H9 (cell line): ENCODE measurements at places on chromosomes 1 and 21.

DNA sequence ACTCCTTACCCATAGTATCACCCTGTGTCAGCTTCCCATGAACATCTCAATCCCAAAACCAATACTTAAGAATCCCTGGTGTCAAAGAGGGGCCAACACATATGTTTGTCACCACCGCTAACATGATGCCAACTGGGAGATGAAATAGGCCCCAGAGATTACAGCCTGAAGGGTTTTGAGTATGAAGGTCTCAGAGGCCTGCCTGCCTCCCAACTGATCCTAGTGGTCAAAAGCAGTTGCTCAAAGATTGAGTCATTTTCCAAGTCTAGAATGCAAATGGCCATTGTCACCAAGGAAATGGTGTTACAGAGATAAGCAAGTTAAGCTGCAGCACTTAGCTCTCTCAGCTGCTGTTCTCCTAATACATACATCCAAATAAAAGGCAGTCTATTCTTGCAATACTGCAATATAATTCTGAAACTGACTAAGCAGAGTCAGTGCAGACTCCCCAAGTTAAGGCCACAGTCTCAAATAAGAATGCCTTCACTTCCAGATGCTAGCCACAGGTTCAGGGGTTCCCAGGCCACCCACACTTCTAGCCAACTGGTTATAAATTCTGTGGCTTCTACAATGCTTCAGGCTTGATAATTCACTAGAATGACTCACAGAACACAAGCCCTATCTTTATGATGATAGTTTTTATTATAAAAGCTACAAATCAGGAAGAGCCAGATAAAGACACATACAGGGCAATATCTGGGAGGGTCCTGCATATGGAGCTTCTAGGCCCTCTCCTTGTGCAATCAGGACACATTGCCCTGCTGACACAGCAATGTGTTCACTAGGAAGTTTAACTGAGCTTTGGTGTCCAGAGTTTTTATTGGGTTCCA, 18.7 kb downstream of the DUSP10 start:
- DNase-seq = no peak

GRCh38 chr1:244231572-244232315, 180.7 kb downstream of the ZBTB18 start:
- DNase-seq = no peak

DNA sequence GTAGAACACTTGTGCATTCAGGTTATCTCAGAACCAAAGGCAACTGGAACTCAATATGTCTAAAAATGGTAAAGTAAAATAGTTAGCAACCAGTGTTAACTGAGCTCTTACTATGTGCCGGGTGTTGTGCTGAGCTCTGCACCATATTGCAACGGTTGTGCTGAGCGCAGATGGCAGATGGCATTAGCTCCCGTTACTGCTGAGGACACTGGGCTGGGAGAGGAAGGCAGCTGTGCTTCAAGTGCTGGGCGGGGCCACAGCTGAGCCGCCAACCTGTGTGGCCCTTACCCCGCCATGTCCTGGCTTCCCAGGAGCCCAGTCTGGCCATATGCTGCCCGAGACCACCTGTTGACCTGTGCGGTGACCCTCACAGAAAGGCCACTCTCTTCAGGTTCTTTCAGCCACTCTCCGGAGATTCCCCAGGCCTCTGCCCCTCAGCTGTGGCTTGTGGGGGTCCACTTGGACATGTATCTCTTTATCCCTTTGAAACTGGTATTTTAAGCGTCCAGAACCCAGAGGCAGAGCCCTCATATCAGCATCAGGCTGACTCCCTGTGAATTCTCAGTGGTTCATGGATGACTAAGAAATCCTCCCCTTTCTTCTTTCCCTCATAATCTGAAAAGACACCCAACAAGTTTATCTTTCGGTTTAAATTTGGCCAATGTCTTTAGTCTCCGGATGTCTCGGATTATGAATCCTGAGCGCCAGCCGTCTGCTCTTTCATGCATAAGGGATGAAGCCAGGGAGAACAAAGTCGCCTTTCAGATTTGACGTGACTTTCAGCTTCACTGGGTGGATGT, 26.4 kb downstream of the LDLRAP1 start:
- DNase-seq = no peak

GRCh38 chr1:234891427-234891826, 237.2 kb downstream of the TOMM20 start:
- DNase-seq = no peak

GRCh38 chr1:208002078-208002477, 91.2 kb upstream of the CD34 start:
- DNase-seq = no peak

DNA sequence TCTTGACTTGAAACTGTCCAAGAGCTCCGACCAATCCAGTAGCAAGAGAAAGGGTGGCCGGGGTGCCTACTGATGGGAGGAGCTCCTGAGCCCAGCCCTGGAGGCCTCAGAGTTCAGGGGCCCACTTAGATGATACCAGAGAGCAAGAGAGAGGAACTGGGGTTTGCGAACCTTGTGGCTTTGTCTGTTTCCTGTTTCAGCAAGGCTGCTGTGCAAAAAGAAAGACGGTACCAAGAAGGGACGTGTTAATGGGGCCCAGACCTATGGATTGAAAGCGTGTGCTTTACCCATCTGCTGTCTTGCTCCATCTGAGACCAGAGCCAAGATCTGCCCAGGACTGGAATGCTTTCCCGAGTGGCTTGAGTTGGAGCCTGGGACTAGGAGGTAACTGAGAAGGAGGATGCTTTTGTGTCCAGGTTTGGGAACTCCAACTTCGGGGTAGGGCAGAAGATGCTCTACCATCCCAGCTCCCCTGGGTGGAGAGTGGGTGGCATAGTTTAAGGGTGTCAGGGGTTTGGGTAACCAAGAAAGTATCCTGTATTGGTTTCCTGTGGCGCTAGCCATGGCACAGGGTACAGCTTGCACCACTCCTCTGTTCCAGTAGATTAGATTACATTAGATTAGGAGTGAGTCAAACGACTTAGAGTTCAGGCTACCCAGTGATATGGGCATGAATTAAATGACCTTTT, at the start of gene TRAF3IP3:
Gene TRAF3IP3 (plus strand): TSS at position 128 of the 689 bp plus-strand sequence. CDS start 3,987 bp downstream, outside the sequence.
- DNase-seq = no peak

DNA sequence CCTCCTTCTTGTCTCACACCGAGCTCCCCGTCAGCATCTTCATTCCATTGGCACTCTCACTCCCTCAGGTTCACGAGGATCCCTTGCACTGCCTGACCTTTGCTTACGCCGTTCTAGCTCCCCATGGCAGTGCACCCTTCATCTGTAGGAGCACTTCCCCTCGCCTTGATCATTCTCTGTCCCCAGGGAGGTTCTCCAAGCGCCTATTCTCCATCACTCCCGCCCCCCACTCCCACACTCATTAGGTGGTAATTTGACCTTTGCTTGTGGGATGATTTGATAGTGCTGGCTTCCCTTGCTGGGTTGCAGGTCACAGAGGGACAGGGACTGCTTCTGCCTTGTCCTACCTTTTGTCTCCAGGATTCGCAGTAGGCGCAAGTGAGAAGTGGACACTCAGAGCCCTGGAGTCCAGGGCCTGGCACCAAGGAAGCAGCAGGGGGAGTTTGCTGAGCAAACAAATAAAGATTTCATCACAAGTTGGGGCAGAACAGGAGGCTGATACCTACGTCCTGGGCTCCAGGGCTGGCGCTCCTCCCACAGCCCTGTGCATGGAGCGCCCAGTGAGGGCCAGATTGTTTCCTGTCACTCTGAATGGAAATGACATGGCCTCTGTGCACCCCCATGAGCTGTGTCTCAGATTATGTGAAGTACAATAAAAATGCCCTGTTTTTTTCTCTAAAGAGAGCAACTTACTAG, 82.0 kb upstream of the RUNX3 start:
- DNase-seq = no peak

- no peak for DNase-seq
Observed at GRCh38 chr1:11833497-11833896, 14.1 kb downstream of the NPPA start.

GRCh38 chr21:41684381-41685245, 82.2 kb downstream of the RIPK4 start:
- DNase-seq = no peak

GRCh38 chr1:203271018-203271743, 34.1 kb upstream of the BTG2 start:
- peak; percentile 72 for DNase-seq
